Urinary bladder (tissue), 4 donors: ENCODE measurements at places on chromosomes 5 and 9. TPM values are rescaled to one million over a fixed set of nuclear protein-coding genes. Genes with fewer than 3 reads are reported as not detected.

FOXD4L4 gene
- not detected for total RNA-seq

GRCh38 chr5:81208904-81209303 is 24.2 kb upstream of the CKMT2 start:
- no peak for DNase-seq

GRCh38 chr5:172383191-172383802 is 71.0 kb downstream of the SH3PXD2B start:
- DNase-seq = no peak

DNA sequence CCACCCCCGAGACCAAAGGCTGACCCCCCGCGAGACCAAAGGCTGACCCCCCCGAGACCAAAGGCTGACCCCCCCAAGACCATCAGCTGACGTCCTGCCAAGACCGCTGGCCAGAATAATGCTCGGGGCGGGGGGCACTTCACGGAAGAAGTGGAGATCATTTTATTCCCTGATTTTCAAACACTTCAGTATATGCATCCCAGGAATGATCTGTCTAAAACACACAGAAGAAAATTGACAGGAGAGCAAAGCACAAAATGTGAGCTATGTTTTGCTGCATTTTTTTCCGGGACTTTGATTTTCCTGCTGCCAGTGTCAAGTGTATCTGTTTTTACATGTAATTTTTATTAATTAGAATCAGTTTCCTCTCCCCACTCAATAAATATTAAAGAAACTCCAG is 67.1 kb downstream of the ADAMTS2 start:
- no peak for DNase-seq

DNA sequence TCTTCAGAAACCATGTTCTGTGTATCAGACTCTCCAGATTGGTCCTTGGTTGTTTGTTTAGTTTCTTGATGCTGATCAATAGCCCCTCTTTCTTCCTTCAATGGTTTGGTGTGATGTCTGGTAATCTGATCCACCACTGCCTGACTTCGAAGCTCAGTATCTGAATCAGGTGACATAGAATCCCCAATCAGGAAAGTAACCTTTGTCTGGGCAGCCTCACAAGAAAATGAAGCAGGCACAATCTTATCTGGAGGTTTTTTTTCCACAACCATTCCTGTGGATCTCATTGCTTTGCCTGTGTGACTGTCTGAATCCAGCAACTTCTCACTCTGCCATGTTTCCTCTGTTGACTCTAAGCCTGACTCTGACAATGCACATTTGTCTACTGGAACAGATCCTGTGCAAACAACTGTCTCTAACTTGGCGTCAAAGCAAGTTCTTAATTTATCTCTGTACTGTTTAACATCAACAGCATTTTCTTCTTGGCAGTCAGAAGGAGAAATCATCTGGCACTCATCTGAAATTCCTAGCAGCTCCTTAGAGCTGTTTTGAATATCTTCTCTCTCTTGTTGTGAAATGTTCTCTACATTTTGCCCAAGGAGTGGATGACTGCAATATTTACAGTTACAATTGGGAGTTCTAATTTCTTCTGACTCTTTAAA is 37.1 kb upstream of the RAPGEF6 start:
- peak; percentile 71 for DNase-seq

GRCh38 chr5:149936044-149936699 is 8.4 kb downstream of the PDE6A start:
- DNase-seq = no peak

- DNase-seq = no peak
Observed at GRCh38 chr5:135827965-135828781, 6.3 kb upstream of the SLC25A48 start.

DNA sequence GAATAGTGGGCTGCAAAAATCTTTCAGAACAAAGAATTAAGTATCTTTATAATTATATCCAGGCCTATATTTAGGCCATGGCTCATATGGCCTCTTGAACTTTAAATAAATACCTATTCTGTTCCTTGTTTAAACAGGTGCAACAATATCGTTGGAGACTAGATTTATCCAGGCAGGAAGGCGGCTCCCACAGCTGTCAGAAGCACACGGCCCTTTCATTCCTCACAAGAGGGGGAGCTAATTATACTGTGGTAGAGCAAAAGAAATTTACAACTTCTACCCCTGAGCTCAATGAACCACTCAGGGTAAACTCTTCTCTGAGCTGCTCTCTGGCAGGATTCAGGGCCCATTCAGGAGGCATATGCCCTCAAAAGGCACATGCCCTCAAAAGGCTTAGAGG is 31.3 kb downstream of the TMEM174 start:
- DNase-seq = no peak

GRCh38 chr9:131237931-131238401 is 38.3 kb downstream of the FAM78A start:
- DNase-seq = no peak

DNA sequence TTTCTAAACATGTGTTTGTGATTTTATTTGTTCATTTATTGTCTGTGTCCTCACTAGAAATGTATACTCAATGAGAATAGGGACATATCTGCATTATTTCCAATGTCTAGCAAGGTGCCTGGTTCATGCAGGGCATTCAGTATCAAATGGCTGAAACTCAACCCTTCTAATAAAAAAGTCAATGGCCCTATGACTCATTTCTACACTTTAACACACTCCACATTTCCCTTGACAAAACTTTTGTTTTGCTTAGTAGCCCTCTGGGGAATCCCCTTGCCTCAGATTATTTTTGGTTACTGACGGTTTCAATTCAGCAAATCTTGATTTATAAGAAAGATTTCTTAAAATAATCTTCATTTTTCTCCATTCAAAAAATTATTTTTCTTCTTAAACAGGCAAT is 206.0 kb upstream of the DMRTA1 start:
- no peak for DNase-seq

DNA sequence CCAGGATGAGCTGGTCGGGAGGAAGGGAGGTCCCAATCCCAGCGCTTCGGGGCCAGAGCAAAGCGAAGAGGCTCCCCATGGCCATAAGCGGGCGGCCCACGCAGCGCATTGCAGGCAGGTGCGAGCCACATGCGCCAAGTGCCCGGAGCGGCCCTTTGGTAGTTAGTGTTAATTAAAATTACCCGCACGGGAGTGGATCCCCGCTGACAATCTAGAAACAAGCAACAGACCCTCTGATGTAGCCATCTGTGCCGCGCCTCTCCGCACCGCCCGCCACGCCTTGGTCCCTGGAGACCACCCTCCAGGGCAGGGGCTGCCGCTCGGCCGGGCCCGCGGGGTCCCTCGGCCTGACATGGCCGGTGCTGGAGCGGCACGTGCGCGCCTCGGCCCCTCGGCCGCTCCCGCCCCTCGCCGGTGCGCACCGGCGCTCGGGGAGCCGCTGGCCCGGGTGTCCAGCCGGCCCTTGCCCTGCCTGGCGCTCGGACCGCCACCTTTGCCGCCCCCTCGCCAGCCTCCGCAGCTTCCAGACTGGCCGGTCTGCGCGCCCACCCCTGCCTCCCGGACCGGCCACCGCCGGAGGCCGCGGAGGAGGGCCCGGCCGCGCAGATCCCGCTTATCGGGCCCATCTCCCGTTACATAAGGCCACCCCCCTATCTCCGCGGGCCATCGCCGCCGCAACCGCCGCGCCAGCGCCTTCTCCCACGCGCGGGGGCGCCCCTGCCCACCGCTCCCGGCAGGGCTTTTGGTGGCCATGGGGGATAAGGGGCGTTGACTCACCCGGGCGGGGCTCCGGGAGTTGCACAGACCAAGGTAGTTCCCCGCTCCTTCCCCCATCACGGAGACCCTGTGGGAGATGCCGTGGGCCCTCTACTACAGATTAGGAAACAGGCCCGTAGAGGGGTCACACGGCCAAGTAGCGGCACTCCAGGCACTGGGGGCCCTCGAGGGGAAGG is 1.9 kb upstream of the IL13 start:
- no peak for DNase-seq
